ENCODE measurements at places on chromosomes 5 and 9.
A peak's percentile ranks its signal among the peaks of the same experiment; 100 is the strongest.

DNA sequence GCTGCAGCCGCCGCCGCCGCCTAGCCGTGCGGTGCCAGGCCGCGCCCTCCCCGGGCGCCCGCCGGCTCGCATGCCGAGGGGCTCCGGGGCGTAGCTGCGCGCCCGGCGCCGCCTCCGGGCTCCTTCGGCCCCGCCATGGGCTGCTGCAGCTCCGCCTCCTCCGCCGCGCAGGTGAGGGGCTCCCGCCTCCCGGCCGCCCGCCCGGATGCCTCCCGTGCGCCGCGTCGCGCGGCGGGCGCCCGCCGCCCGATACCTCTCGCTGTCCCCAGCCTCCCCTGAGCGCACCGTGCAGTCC is 230 bp downstream of the SLC44A1 start:
- no peak for DNase-seq

- no peak for DNase-seq
These were observed 16.4 kb upstream of the FCN2 start for GRCh38 chr9:134863941-134864820.

DNA sequence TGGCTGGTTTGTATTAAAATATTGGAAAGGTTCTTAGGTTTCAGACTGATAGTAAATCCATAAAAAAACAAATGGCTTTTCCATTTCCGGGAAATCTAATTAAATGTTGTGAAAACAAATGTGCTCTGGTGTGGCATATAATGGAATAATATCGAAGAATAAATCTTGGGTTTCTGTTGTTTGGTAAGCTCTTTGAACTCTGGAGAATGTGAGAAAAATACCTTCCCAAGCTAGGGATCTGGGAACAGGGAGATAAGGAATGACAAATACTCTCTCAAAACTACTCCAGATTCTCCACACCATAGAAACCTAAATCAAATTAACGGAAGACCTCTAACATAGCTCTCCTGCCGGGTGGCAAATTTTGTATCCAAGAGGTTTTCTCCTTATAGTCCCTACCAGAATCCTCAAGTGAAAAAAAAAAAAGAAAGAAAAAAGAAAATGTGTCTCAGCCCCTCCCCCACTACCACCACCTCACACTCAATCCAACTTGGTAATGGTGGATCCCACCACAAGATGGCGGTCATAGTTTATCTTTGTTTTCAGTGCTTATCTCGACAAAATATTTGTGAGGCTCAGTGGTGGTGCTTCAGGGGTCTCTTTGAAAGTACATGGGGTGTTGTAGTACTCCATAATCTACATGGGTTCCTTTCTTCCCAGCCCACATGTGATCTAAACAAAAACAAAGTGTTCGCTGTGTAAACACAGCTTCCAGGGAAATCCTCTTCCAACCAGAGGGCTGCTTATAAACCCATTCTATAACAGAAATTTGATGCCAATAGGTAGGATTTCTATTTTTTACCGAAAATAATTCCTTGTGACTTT is 54.5 kb upstream of the FST start:
- peak; percentile 56 for DNase-seq

GRCh38 chr9:110099236-110100095 is 108.5 kb downstream of the C9orf152 start:
- DNase-seq: no peak

- DNase-seq: no peak
These were observed 351.3 kb downstream of the NTRK2 start for GRCh38 chr9:85020791-85021190.

DNA sequence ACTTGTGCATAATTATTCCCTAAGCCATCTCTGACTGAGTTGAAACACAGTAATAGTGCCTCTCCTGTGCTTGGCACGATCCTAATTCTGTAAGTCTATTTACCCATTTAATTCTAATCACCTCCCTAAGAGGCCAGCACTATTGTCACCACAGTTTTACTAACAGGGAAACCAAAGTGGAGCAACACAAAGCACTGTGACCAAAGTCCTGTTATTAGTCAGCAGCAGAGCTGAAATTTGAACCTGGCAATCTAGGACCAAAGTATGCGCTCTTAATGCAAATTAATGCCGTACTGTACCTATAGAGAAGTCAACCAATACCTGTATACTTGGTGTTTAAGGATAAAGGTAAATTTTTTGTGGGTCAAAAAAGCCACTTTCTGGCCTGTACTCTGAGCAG is 77.1 kb upstream of the CNTLN start:
- no peak for DNase-seq

DNA sequence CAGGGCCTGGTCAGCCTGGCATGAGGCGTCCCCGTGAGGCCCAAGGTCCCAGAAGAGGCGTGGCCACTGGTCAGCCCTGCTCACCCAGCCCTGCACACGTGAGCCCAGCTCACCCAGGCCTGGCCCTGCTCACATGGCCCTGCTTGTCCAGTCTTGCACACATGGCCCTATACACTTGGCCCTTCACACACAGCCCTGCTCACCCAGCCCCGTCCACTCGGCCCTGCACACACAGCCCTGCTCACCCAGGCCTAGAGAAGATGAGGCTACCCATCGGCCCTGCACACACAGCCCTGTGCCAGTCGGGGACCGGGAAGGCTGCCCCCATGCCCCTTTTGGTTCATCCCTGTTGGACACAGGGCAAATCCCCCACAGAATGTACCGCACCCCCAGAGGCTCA is 28.4 kb downstream of the ZDHHC11B start:
- DNase-seq: no peak

DNA sequence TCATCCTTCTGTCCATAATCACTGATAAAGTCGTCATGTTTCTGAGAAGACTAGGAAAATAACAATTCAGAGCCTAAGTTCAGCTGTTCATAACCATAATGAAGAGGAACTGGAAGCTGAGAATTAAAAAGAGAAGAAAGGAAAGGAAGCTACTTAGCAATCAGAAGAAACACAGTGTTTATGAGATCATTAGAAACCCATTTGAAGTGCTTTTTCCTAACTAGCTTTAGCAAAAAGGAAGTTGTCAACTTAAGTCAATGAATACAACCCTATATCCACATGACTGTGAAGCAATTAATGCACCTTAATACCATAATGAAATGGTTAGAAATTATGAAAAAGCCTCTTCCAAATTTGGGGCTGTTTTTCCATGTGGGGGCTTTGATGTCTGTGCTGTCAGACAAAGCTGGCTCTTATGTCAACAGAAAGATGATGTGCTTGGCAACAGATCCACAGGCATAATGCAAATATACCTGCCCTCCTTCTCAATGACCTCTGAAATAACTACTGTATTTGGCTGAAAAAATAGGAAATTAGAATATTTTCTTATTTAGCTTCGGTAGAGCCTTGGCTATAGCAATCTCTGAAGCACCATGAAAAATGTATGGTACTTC is 463.5 kb downstream of the RASEF start:
- peak; percentile 8 for DNase-seq

DNA sequence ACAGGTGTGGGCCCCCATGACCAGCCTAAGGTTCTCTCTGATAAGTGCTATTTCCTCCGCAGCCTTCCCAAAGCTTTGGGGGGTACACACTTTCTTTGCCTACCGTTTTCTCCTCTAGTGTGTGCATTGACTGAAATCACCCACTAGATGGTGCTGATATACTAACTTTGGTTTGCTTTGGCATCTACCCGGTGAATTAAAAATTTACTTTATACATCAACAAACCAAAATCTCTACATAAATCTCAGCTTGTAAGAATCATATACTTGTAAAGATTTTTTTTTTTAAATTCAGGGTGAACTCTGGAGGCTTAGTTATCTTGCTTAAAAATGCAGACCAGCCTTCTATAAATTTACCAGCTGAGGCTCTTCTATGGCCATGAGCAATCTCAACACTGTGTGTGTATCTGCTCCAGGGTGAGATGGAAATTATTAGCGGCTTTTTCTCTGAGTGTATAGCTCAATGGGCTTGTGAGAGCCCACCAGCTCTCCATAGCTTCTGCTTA is 475.7 kb upstream of the TNC start:
- peak; percentile 44 for DNase-seq

- DNase-seq: no peak
These were observed 215.7 kb downstream of the GAS1 start for GRCh38 chr9:86731511-86732063.

DNA sequence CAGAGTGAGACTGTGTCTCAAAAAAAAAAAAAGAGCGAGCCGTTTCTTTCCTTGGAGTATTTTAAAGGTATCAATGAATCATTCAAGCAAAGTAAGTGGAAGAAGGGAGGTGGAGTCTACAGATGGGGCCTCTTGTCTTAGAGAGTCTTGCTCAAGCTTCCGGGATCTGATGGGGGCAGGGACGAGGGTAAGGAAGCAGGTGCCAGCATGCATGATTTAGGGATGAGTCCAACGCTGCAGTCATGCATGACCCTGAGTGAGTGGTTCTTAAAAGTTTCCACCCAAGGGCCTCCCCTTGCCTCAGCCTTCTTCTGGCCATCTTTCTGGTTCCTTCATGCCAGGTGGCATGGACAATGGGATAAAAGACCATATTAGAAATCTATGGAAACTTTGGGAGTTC is 79.6 kb downstream of the MYO10 start:
- no peak for DNase-seq

DNA sequence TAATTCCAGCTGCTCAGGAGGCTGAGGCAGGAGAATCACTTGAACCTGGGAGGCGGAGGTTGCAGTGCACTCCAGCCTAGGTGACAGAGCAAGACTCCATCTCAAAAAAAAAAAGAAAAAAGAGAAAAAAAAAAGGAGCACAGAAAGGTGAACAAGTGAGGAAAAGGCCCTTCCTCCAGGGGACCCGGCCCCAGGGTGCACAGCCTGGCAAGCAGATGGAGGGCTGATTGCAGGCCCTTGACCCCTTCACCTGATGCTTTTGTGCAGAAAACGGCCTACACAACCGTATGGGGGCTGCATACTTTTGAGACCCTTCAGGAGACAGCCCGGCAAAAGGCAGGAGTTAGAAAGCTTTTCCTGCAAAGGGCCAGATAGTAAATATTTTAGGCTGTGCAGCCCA is 33.9 kb downstream of the HRH2 start:
- no peak for DNase-seq

DNA sequence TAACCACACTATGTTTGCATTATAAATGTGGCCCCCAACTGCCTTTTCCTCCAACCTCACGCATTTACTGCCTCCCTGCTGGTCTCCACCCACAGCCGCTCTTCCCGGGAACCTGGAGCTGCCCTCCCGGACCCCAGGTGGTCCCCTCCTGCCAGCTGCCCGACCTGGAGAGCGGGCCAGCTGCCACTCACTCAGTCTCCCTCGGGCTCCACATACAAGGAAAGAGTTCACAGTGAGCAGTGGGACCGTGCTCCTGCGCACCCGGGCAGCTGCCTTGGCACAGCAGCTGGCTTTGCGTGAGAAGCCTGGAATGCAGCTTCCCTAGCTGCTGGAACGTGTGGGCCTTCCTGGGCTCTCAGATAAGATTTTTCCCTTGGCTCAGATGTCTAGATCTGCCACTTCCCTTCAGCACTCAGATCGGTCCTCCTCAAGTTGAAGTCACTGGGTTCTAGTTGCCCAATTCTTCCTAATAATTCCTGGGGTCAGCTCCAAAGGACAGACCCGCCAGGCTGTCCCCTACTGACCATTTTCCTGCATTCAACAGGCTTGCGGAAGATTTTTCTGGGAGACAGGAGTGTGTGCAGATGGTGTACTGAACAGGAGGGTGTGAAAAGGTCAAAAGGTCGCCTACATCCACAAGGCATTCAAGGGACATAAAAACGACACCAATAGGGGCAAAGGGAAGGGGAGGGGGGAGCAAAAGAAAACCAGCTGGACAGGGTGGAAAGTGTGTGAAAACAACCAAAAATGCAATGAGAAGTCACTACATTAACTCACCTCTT is 69.1 kb downstream of the MYO10 start:
- no peak for DNase-seq

DNA sequence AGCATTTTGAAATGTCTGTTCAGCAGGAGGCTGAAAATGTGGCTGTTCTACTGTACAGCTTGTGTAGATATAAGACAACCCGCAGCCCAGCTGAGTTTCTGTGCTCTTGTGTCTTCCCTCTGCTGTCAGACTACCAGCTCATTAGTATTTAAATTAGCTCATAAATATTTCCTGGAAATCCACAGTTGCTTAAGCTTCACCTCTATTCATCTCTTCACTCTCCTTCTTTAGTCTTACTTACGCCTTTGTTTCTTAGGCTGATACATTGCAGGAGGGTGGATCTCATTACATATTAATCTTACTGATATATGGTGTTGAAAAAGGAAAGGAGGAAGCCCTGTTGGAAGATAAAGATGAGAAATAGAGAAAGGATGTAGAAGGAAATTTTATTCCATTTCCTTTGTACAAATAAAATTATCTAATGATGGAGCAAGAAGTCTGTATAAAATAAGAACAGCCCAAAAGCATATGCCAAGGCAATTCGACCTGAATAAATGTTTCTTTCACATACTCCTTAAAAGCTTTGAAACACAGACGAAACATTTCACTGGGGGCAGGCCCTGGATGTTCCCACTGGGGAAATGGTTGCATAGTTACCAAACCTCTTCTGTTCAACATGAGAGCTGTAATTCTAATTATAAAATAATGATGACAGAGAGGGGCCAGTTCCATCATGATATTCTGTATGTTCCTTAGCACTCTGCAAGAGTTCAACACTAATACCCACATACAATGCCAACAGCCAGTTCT is 111.8 kb upstream of the APC start:
- no peak for DNase-seq

DNA sequence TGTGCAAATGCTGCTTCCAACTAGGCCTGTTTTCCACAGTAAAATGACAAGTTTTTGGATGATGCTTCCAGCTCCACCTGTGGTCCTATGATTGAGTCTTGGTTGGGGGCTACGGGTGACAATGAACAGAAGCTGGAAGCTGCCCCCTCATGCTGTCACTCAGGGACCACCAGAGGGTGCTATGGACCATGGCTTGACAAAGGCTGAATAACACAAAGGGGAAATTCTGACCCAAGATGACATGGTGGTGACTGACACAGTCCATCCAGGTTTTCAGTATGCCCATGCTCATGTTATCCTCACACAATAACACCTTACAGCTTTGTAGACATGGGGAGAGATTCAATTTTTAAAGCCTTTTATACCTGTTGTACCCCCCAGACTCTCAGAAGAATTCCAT is 23.9 kb upstream of the SAP30L start:
- no peak for DNase-seq

DNA sequence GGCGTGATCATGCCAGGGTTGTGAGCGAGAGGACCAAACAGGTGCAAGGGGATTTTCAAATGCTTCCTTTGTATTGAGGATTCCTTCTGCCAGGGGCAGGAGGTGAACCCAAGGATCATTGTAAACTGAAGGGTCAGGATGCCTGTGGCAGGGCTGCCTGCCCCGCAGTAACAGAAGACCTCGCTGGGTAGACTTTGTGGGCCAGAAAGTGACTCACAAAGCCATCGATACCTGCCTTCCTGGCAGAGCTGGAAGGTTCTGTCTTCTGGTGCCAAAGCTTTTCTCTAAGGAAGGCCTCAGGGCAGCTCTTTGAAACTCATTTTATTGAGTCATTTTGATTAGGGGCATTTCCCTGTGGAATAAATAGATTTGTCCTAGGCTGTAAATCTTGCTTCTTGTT is 223.4 kb downstream of the ICE1 start:
- no peak for DNase-seq

DNA sequence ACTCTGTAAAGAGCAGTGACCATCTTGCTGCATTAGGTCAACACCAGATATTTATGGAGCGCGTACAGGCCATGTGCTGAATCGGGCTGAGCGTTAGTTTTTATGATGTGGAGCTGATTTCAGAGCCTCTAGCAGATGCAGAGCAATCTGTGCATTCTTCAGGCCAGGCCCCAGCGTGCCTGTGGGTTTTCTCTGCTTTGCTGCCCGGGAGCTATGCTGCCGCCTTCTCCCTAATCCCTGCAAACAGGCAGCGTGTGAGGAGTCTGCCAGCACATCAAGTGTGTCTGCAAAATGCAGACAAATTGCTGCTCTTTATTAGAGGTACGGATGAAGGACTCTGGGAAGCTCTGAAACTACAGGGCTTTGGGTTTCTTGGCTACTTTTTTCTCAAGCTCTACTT is 170.0 kb downstream of the NTRK2 start:
- DNase-seq: no peak

GRCh38 chr5:158159621-158160020 is 300.7 kb upstream of the CLINT1 start:
- no peak for DNase-seq

Data from common myeloid progenitor, CD34-positive (primary cell).